ENCODE measurements at places on chromosomes 16 and 17.
A peak's percentile ranks its signal among the peaks of the same experiment; 100 is the strongest.

DNA sequence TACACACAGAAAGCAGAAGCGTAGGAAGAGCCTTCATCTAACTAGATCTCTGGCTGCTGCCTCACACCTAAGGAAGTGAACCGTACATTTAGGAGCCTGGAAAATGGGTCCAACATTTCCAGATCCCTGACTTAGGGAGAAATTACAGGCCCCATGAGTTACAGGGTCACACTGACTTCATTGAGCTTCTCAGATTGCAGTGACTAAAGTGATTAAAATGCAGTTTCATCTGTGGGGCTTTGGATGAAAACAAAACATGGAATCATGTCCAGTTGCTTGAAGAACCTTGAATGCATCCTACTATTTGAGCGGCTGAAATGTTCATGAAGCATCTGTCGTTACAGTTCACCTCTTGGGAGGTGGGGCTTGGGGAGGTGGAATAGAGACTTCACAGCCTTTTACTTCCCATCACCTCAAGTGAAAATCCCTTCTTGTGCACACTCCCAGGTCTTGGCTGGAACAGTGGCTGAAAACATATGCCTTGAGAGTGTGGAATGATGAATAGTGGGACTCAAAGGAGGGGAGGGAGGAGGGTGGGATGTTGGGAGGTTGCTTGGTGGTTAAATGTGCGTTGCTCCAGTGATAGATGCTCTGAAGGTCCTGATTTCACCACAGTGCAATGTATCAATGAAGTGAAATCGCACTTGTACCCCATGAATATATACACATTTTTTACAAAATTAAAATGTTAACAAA lies 19.7 kb downstream of the TEKT3 start:
- DNase-seq: peak; percentile 65

DNA sequence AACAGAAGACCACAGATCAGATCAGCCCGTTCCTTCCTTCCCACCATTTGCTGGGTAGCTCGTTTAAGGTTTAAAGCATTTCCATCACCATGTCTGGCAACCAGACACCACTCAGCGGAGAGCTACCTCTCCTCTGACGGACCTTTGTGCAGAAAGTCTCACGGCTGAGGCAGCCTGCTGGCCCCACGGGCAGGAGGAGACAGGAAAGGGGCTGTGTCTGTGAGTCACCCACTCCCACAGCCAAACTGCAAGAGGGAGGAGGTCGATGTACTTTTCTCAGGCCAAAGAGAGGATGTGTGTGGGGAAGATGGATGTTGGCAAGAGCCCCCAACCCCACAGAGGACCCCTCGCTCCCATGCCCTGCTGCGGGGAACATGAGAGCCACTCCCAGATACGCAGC lies 92.1 kb downstream of the ZNF423 start:
- DNase-seq: peak; percentile 29

DNA sequence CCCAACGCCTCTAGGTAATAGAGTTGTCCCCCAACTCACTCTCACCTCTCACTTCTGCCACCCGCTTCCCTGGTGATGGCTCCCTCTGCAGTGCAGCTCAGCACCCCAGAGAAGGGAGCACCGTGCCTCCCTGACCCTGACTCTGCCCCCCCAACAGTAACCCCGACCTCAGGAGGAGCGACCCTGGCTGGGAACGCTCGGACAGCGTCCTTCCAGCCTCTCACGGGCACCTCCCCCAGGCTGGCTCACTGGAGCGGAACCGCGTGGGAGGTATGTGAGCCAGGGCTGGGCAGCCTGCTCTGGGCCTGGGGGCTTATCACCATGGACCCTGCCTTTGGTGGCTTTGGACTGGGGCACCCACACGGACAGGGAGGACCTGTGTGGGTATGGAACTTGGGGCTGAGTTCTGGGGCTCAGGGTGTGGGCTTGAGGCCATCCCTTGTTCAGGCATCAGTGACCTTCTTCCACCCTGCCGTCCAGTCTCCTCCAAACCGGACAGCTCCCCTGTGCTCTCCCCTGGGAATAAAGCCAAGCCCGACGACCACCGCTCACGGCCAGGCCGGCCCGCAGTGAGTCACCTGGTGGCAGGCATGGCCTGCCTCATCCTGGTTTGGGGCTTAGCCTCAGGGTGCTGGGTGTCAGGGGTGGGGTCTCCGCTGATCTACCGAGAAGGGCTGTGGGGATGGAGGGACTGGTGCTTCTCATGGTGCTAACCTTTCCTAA lies 6.7 kb upstream of the C17orf107 start:
- no peak for DNase-seq

- DNase-seq: no peak
These were observed 44.7 kb downstream of the CPNE2 start for GRCh38 chr16:57137043-57137442.
